HL-60 (cell line): ENCODE measurements at places on chromosomes 4 and X.

GRCh38 chr4:133969202-133969848, 232.3 kb downstream of the PABPC4L start:
- no peak for DNase-seq

DNA sequence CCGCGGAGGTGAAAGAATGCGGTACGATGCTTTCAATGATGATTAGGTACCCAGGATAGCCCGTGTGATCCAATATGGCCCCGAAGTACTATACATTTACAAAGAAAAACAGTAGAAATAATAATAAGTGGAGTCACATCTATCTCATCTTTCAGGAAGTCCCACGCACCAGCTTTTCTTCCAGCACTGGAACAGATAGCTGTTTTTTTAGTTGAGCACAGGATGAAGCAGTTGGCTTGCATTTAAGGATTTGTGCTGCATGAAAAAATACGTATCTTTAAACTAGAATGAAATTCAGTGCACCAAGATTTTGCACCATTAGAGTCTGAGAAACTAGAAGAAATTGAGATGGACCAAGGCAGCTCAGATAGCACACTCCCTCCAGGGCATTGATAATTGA, 44.1 kb downstream of the SMIM20 start:
- no peak for DNase-seq

DNA sequence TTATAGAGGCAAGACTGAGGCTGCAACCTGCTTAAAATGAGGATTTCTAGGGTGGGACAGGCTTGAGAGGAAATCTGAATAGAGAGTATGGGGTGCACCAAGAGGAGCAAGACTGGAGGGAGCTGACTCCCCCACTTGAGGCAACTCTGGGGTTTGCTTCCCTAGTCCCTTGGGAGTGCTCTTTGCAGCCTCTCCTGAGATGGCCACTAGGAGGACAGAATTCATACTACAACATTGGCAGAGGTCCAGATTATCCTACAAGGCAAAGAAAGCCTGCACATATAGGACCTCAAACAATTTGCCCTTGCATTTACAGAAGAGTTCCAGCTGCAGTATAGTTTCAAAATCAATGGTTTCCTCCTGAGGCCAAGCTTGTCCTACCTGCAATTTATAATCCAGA, 830.9 kb downstream of the TECRL start:
- DNase-seq: no peak

- DNase-seq: no peak
These were observed 156.2 kb upstream of the PPP1R2C start for GRCh38 chrX:42934020-42934726.

DNA sequence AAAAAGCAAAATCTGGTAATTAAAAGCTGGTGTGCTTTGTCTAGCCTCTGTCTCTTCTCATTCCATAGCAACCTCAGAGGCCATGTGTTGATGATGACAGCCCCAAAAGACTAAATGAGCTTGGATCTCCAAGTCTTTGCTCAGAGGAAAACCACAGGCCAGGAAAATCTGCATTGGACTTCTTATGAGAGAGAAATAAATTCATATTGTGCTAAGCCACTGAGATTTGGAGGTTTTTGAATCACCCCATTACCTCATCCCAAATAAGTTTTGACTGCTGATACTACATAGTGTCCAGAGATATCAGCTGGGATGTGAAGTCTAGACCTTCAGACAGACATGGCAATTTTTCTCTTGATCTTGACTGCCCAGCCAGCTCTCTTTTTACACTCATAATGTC, 178.6 kb upstream of the DIPK2B start:
- no peak for DNase-seq

DNA sequence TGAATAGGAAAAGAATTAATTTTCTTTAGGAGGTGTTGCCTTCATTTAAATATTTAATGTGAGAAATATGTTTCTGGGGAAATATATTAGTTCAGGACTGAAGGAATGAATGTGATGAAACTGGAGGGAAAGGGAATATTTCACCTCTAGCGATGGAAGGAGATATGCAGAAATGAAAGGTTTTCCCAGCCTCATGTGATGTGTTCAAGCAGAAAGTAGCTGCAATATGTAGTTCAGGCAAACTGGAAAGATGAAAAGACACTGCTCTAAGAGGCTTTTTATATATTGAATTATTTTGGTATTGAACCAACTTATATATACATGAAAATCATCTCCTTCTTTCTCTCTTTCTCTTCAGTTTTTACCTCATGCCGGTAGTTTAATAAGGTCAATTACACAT, 3.4 kb downstream of the GRID2 start:
- no peak for DNase-seq

- DNase-seq: no peak
These were observed 36.4 kb upstream of the LCORL start for GRCh38 chr4:18057821-18058533.

DNA sequence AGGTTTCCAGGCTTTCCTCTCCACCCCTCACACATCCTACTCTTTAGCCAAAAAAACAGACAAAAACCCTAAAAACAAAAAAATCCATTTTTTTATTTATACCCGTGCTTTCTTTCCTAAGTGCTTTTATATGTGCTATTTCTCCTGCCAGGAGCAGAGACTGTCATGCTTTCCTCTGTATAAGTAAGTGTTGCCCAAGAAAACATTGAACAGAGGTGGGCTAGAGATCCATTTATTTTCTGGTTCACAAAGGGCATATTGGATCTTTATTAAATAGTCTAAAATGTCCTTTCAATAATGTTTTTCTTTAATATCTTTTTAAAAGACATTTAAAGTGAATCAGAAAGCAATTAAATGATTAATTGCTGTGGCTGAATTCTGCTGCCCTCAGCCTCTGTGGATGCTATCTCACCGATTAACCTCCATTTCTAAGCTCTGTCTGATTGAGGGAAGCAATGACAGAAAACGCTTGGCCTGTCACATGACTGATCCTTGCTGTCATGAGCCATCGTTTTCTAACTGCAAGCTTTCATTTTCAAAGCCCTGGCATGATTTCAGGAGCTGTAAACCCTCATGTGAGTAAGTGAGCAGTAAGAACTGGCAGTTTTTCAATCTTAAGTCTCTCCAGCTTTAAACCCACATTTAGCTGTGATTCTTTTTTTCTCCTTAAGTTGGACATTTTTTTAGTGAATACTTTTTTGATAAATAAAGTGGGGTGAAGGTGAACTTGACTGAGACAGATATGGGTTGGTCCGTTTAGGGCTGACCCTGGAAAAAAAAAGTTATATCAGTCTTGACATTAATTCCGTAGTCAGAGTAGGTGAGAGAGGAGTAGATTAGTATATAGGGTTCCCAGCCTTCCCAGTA, 180.7 kb upstream of the PGRMC2 start:
- DNase-seq: no peak
